Activated CD4-positive, alpha-beta T cell treated with anti-CD3 and anti-CD28 coated beads, Interleukin-2, amount 50 U/mL, for 24 hours (primary cell): ENCODE measurements at places on chromosomes 3 and 15.

- no peak for DNase-seq
These were observed 66.4 kb downstream of the XXYLT1 start for GRCh38 chr3:195204360-195205163.

DNA sequence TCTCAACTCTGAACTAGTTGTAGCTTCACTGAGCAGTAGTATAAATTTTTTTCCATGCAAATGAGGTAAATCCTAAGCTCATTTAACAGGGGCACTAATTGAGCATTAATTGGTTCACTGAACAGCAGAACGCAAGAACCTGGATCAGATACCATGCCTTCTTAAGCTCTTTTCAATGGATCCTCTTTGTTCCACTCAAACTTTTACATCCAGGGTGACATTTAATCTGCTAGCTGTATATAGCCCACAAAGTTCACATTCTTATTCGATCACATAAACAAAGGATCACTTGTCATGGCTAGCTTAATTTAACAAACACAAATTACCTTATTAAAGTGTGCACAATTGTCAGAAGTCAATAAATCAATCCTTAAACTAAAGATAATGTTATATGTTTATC lies 281.6 kb downstream of the CNTN6 start:
- no peak for DNase-seq

DNA sequence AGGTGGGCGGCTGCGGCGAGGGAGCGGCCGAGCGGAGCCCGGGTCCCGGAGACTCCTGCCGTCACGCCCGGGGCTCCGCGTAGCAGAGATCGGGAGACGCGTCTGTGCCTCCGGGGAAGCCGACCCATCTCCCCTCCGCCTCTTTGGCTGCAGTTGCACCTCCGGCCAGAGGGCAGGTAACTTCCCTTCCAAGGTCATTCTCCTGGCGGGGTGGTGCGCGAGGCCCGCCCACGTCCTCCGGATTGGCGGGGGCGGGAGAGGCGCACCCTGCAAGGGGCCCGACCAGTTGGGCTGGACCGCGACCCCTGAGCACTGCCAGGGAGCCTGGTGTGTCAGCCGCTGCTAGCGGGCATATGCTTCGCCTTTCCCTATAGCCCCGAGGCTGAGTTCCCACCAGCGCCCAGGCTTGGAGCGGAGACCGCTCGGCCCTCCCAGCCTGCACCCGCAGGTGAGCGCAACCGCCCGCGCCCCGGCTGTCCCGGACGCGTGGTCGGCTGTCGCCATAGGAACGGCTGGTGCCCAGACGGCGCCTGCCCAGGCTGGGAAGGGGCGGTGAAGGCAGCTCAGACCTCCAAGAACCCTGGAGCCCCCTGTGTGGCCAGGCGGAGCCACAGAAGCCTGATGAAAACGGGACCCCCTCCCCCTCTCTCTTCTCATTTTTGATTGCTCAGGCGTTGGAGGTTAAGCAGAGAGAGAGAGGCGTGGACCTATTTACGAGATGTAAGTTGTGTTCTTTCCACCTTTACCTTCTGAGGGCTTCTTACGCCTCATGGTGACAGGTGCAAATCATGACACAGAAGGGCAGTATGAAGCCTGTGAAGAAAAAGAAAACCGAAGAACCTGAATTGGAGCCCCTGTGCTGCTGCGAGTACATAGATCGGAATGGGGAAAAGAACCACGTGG lies 453 bp downstream of the ZDHHC23 start:
- no peak for DNase-seq

GRCh38 chr15:97966924-97967620 lies 6.6 kb downstream of the ARRDC4 start:
- no peak for DNase-seq

- no peak for DNase-seq
These were observed 83.4 kb downstream of the DCLK3 start for GRCh38 chr3:36680952-36681351.

DNA sequence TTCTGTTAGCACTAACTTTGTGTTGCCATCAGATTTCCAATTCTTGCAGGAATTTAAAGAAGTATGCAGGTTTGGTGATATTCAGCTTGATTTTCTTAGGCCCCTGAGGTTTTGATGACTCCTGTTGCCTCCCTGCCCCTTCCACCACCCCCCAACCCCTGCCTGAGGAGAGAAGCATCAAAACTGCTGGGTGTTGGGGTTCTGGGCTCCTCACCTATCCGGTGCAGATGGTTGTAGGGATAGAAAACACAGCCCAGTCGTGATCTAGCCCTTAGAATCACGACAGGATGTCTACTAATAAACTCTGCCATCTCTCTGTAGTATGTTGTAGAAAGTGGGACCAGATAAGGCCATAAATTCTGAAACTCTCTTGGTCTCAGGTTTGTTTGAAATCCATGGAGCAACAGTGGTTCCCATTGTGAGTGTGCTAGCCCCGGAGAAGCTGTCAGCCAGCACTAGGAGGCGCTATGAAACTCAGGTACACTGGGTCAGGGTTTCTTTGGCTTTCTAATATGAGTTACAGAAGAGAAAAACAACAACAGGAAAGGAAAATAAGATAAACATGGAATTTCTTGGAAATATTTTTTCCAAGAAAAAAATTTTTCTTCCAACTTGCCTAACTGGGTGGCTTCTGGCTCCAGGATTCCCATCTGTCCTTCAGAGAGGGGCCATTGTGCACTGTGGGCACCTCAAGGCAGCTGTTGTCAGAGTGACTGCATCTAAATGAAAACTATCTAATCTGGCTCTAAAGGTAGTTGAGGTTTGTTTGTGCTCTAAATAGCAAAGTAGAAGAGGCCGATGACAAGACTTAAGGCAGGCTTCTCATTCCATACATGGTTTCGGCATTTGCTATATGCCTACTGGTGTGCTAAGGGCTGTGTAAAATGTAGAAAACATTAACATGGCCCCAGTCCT lies 8.7 kb downstream of the SRP14 start:
- DNase-seq = no peak

DNA sequence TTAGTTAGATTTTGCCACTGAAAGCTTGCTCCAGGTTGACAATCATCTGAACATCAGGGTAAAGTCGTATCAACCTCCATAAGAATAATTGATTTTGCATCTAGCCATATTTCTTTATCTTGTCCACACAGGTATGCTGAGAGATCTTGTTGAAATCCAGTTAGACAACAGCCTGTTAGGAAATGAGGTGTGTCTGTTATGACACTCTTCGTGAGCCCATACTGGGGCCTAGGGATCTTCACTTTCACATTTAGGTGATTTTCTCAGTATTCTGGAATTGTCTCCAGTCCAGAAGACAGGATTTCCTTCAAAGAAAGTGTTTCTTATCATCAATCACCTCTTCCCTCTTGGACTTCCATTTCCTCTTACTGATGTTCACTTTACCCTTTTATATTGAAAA lies 18.1 kb downstream of the DNAJB11 start:
- no peak for DNase-seq

GRCh38 chr3:39276746-39277145 lies 3.1 kb downstream of the CX3CR1 start:
- no peak for DNase-seq

GRCh38 chr3:64095802-64096201 lies 72.5 kb upstream of the PSMD6 start:
- no peak for DNase-seq

DNA sequence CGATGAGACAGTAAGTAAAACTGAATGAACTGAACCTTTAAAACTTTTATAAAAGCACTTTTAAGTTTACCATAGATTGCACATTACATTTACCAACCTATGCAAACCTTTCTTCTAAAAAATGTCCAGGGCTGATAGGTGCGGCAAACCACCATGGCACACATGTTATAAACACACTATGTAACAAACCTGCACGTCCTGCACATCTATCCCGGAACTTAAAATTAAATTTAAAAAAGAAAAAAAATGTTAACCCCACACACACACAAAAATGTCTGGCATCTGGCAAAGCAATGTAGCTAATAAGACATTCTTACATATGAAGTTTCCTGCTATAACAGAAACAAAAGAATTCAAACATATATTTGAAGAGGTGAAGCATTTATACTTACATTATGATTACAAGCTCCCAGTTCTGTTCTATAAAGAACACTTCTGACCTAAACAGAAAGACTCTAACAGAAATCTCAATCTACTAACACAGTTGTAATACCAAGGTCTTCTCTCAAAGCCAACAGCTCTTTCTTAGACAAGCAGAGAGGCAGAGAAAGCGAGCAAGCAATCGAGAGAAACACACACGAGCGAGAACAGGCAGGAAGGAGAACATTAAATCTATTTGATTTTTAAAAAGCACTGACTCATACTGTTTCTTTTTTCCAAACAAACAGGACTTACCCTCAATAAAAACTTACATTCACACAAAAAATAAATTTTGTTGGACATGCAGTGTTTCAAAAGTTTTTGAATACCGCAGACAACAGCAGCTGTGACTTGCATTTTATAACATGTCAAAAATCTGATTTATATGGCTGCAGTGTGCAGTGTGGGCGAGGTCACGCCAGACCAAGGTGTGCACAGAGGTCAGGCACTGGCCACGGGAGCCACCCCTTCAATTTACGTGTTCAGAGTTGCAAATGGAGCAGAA lies at the start of gene NRG4:
TSS of gene NRG4 (minus strand) at position 798 of the 925 bp plus-strand sequence. CDS start 1,194 bp downstream, outside the sequence.
- DNase-seq = no peak

DNA sequence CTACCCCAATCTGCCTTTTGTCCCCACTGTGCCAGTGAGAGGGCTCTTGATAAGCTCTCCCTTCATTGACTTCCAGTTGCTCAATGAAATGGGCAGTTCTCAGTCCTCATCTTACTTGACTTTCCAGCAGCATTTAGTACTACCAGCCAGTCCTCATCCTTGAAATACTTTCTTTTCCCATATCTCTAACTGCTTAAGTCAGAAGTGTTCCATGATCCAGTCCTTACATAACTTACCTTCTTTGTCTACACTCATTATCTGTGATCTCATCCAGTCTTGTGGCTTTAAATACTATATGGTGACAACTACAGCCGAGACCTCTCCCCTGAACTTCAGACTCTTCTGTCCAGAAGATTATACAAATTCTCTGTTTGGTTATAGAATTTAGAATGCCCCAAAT lies 28.7 kb downstream of the RARRES1 start:
- DNase-seq = no peak

GRCh38 chr15:98518823-98519561 lies 129.3 kb upstream of the IGF1R start:
- DNase-seq = peak; percentile 1

DNA sequence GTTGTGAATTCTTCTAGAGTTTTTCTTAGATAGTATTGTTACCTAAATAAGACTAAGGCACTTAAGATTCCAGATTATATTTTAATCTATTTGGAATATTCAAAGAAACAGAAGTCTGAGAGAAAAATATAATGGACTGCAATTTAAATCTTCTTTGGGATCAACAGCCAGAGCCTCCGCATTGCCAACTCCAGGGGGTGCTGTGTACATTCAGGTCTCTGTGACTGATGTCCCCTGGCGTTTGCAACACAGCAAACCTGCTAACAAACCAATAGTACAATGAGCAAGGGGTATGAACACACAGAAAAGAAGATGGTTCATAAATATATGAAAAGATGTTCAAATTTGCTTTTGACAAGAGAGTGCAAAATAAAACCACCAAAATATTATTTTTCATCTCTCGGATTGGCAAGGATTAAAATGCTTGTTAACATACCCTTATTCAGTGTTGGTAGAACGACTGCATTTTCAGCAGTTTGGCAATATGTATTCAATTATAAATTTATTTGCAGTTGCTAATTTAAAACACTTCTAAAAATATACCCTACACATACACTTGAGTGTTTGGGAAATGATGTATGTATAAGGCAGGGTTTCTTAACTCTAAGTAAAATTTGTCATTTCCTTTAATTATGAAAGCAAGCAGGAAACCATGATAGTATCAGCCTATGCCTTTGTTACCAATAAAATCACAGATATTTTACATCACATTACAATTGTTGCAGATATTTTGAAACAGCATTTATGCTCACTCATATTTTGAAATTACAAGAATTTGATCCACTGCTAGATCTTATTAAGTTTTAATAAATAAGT lies 16.1 kb upstream of the TM4SF1 start:
- no peak for DNase-seq
